Suprapubic skin (tissue), 4 donors: ENCODE measurements at places on chromosomes 3 and 15.

DNA sequence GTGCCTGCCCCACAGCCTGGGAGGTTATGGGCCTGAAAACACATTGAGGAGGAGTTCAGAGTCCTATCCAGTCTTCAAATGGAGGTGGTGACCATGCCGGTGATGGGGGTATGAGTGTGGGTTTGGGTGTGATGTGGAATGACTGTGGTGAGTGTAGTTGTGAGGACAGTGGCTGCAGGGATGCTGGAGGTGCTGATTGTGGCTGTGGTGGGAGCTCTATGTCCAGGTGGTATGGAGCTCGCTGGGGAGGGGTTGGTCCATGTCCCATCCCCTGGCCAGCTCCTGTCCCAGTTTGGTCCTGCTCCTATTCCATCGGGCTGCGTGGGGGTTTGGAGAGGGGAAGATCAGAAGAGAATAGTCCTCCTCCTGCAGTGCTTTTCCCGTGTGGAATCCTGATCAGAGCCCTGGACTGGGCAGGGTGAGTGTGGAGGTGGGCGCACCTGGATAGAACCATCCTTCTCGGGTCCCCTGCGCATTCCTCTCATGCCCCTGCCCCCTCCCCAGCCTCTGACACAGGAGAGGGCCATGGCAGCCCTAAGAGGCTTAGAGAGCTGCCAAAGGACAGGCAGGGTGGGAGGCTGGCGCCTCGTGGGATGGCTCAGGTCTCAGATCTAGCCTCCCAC lies 23.0 kb upstream of the GOLGA6C start:
- peak; percentile 69 for DNase-seq

DNA sequence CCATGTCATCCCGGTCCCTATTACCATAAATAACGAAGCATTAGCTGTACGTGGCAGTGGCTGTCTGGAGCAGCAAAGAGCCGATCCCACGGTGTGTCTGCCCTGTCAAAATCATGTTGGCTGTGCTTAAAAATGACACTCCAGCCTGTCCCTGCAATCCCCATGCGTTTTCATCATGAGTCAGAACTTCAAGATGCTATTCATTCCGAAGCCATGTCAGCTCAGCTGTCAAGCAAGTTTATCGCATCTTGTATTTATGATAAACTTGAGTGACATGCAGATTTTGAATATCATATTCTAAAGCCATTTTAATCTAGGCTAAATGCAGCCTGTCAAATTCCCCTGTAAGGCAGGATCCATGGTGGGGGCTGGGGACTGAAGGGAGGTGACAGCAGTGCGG lies 152.4 kb downstream of the TJP1 start:
- no peak for DNase-seq

DNA sequence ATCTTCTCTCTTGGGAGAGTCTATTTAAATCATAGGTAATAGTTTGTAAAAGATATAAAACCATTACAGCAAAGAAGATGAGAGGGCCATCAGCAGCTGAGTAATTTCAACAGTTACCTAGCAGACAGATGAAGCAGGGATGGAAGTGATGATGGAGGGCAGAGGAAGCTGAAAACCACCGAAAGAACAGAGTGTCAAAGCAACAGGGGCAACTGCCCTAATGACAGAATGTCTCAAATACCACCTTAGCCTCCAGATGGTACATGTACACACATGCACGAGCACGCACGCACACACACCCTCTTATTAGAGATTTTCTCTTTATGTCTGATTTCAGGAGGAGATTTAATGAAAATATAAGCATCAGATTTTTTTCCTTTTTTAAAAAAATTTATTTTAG lies 64.5 kb downstream of the NEDD4 start:
- DNase-seq = no peak

GRCh38 chr3:156407617-156408225 lies 147.2 kb downstream of the SSR3 start:
- DNase-seq = no peak

DNA sequence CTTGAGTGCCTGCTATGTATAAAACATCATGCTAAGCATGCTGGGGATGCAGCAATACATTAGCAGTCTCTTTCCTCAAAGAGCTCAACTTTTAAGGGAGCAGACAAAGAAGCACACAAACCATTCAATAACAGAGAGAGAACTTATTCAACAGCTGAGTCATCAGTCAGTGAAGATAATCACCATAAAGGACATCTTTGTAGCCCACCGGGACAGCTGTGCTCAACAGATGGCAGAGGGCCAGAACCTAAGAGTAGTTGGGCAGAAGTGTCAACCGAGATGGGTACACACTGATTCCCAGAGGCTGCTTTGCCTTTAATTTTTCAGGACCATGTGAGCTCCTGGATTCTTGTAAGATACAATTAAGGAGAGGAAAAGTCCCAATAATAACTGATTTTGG lies 4.2 kb upstream of the RAB8B start:
- no peak for DNase-seq

- DNase-seq = peak; percentile 64
Measured at GRCh38 chr3:44554626-44555592, at the start of gene ZKSCAN7. ZKSCAN7 (plus strand) TSS chr3:44555193; CDS start chr3:44557048, 1,855 bp downstream.

- DNase-seq = no peak
Measured at GRCh38 chr3:50675179-50676030, 678 bp downstream of the DOCK3 start.

DNA sequence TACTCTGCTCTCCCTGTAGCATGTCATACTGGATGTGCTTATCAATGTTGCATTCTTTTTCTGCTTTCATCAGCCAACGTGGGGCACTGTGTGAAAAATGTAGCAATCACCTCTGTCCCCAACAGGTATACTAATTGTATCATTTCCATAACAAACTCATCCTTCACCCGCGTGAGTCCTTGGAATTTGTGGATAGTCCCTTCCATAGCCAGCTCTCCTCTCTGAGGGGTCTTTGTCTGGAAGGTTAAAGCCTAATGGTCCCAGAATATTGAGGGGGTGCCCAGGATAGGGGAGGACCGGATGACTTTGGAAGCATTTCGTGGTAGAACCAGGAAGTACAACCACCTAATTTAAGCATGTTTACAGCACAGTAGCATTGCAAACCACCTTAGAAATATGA lies 124.6 kb downstream of the FOXB1 start:
- DNase-seq = no peak
